Activated CD4-positive, alpha-beta T cell treated with anti-CD3 and anti-CD28 coated beads, Interleukin-2, amount 50 U/mL, for 24 hours (primary cell): ENCODE measurements at places on chromosomes 4 and X.

GRCh38 chr4:158913766-158914165 lies 144.9 kb downstream of the FNIP2 start:
- no peak for DNase-seq

DNA sequence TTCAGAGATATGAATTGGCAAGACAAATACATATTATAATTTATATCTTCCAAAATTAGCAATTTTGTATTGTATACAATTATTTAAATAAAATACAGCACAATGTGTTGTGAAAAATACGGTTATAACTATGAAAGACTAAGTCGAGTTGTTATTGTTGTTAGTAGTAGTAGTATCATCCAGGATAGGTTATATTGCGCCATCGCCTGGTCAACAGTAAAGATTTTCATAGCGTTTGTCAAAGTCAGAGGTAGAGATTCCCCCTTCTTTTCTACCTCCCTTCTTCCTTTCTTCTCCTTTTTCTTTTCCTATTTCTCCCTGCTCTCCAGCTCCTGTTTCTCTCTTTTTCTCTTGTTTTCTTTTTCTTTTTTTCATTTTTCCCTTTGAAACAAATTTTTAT lies 499.1 kb upstream of the EPHA5 start:
- DNase-seq: no peak

GRCh38 chrX:128650326-128650725 lies 598.1 kb upstream of the ACTRT1 start:
- no peak for DNase-seq

DNA sequence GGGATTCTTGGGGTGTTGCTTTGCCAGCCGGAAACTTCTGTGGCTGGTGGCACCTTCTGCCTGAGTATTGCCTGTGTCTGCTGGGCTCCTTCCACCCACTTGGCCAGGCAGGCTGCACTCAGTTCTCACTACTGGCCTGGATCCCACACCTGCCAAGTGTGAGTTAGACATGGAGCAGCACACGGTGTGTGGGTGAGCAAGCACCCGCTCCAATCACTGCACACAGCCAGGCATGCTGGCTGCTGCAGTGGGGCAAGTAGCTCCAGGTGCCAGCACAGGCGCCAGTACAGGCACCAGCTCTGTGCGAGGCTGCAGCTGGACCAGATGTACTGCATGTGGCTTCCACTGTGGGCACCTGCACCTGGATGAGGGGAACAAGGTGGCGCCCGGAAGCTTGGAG lies 23.9 kb downstream of the DCUN1D4 start:
- DNase-seq: no peak

DNA sequence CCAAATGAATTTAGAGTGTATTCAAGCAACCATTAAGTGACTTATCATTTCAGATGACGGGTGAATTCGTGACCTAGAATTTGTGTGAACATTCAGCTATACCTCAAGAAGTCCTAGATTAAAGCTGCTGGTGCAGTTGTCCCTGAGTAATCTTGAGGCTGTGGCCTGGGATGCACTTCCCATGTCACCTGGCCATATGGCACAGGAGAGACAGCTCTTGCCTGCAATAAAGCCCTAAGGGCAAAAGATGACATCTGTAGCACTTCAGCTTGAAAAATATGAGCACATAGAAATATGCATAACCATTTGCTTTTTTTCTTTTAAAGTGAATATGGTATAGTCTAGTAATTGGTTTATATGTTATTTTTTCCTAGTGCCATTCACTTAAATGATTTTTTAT lies 125.8 kb downstream of the FHDC1 start:
- no peak for DNase-seq

DNA sequence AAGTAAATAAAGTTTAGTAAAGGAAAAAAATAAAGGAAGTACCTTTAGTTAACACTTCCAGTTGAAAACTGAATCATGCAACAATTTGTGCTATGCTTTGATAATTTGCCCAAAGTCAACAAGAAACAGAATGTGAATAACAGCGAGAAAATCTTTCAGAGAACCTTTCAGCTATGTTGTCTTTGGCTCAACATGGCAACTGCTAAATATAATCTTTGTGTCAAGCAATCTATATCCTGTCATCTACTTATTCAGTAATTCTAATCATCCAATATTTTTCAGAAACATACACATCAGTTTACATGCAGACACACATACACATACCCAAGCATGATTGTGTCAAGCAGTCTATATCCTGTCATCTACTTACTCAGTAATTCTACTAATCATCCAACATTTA lies 136.0 kb upstream of the PABPC4L start:
- no peak for DNase-seq

GRCh38 chr4:36027203-36027602 lies 217.1 kb downstream of the ARAP2 start:
- no peak for DNase-seq

DNA sequence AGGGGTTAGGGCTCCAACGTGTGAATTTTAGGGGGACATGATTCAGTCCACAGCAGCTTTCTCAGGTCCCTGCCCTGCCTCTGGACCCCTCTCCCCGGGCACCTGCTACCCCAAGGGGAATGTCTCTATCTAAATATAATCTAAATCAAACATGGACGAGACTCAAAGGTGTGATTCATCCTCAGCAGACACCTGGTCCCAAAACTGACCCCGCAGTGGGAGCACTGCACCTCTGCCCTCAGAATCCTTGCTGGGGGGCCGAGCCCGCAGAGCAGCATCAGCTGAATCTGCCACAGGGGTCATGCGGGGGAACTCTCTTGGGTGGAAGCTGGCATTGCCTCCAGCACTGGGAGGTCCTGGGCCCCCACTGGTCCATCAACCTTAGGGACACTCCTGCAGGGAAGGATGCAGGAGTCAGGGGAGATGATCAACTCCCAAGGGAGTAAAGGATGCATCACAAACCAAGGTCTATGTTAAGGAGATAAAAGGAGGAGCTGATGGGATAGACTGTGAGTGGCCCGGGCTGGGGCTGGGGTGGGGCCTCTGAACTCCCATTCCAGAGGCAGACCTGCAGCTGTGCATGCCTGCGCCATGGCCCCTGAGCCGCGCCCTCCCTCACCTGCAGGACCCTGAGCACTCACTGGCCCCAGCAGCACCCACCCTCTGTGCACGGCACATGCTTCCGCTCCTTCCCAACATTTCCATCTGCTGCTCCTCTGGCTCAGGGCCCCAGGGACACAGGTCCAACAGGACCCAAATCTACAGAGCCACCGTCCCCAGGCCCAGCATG lies 54.0 kb downstream of the ADRA2C start:
- no peak for DNase-seq

GRCh38 chr4:24595659-24596058 lies 11.3 kb upstream of the DHX15 start:
- DNase-seq: no peak

DNA sequence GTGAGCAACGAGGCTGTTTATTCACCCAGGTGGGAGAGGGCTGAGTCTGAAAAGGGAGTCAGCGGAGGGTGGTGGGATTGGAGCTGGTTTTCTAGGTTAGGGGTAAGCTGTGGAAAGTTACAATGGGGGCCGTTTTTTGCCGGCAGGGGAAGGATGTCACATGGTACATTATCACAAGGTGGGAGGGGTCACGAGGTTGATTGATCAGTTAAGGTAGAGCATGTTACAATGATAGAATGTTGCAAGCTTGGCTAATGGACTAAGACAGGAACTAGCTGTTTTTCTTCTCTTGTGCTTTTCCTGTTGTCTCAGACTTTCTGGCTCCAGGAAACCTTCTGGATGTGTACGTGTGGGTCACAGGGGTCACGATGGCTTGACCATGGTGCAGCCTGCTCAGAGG lies 536.3 kb upstream of the HTR2C start:
- no peak for DNase-seq

DNA sequence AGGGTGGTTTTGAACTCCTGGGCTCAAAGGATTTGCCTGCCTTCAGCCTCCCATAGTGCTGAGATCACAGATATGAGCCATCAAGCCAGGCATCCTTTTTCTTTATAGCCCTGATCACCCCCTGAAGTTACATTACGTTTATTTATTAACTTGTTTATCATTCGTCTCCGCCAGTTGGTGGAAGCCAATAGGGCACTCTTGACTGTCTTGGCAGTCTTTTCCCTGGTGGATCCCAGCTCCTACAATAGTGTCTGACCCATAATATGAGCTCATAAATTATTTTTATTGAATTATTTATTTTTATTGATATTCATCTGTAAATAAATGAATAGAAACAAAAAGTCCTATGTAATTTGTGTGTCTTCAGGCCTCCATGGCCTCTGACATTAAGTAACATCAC lies 484.3 kb upstream of the FAT1 start:
- DNase-seq: no peak

DNA sequence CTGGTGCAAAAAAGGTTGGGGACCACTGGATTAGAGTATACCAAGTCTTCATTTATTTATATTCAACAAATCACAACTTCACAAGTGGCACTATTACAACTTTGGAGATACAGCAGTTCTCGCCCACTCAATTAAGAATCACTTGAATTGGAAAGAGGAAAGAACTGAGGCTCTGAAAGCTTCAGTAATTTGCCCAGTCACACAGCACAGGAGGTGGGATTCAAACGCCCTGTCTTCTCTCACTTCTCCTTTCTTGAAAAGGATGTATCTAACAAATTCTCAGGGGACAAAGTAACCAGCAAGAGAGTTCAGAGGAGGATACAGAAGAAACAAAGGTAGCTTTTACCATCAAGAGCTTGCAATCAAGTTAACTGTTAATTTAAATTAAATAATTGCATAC lies 12.4 kb downstream of the SMIM14 start:
- DNase-seq: no peak

GRCh38 chrX:13837290-13837745 lies 20.4 kb upstream of the GPM6B start:
- no peak for DNase-seq

GRCh38 chr4:94814237-94814636 lies 56.5 kb downstream of the BMPR1B start:
- no peak for DNase-seq
